ENCODE measurements at places on chromosomes 2 and 18.

DNA sequence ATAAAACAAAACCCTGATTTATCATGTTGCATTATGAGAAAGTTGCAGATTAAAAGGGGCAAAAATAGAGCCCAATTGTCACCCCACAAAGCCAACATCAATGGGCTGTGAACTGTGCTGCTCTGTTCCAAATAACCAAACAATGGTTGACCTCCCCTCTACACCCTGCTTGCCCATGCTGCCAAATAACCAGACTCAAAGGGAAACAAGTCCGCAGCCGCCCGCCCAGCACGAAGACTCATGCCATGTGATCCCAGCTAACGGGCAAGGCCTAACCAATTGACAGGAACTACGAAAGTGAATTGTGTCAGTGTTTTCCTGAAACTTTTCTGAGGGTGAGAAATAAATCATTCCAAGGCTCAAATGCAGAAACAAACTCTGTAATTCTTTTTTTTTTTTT is 97.9 kb upstream of the RIOK3 start:
- peak; percentile 35 for DNase-seq

- DNase-seq, result no peak
Measured at GRCh38 chr2:40184551-40184950, 267.3 kb downstream of the SLC8A1 start.

GRCh38 chr2:237648016-237648381 is 20.6 kb downstream of the LRRFIP1 start:
- no peak for DNase-seq

- no peak for DNase-seq
Measured at GRCh38 chr18:10265560-10266333, 188.7 kb upstream of the APCDD1 start.

DNA sequence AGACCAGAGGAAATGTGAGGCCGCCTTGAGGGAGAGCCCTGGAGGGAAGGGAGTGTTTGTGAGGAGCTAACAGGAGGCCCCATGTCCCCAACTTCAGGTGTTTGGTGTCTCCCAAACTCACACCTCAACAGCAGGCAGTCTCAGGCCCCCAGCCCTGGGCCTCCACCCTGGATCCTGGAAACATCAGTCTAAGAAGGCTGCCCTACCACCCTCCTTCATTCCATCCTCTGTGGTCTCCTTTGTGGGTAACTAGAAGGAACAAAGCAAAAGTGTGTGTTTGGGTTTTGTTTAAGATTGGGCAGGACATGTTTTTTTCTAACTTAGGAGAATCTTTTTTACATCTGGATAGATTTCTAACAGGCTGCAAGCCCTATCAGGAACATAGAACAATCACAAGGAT is 404.3 kb downstream of the BCL11A start:
- DNase-seq, result no peak

DNA sequence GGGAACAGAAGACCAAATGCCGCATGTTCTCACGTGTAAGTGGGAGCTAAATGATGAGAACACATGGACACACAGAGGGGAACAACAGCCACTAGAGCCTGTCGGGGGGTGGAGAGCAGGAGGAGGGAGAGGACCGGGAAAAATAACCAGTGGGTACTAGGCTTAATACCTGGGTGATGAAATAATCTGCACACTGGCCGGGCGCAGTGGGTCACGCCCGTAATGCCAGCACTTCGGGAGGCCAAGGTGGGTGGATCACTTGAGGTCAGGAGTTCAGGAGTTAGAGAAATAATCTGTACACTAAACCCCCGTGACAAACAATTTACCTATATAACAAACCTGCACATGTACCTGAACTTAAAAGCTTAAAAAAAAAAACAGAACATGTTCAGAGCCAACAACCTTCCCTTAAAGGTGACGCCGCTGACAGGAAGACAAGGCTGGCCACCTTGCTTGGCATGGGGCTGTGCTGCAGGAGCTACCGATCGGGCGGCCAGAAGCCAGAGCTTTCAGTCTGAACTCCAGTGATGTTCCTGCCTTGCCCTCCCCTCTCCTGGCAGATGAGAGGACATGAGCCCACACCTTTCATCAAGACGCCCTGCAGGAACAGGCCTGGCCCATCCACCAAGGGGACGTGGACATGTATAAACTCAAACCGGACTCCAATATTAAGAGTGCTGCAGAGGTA is 11.2 kb downstream of the SLC66A2 start:
- no peak for DNase-seq

DNA sequence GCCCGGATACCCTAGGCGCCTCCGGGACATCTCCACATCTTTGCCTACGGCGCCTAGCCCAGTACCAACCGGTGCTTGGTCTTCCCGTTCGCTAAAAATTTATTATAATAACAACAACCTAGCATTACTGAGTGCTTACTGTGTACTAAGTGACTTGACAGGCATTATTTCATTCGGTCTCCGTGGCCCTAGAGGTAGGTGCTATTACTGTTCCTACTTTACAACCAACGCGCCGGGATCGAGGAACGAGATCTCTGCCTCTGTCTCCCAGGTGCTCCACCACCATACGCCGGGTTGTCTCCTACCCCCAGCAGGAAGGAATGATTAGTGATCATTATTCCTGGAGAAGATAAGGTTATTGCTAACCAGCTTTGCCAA is 657 bp upstream of the BIN1 start:
- DNase-seq, result no peak

- peak; percentile 55 for DNase-seq
Measured at GRCh38 chr2:86035883-86036668, 69.6 kb downstream of the POLR1A start.

- no peak for DNase-seq
Measured at GRCh38 chr2:157820193-157820592, 55.9 kb downstream of the ACVR1 start.

DNA sequence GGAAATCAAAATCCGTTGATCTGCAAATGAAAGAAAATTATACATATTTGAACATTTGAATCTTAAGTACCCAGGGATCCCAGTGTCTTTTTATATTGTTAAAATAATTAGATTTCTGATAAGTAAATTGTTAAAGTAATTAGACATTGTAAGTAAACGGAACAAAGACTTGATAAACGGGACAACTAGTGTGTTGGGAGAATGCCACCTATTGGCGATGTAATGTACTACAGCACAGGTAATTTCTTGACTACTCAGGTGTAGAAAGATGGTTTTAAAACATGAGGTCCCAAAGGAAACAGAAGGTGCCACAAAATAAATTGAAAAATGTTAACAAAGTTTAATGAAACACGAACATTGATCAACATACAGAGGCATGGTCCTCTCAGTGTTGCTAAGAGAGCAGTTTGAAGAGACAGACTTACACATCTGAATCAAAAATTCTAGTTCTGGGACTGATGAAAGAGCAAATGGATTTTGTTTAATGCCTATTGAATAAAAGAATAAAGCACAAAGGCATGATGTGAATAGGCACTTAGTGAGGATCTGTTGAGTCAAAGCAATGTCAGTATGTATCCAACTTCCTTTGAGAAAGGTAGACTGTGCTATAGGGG is 103.4 kb upstream of the RASGRP3 start:
- no peak for DNase-seq

- no peak for DNase-seq
Measured at GRCh38 chr2:18430996-18431748, 129.3 kb downstream of the RDH14 start.

DNA sequence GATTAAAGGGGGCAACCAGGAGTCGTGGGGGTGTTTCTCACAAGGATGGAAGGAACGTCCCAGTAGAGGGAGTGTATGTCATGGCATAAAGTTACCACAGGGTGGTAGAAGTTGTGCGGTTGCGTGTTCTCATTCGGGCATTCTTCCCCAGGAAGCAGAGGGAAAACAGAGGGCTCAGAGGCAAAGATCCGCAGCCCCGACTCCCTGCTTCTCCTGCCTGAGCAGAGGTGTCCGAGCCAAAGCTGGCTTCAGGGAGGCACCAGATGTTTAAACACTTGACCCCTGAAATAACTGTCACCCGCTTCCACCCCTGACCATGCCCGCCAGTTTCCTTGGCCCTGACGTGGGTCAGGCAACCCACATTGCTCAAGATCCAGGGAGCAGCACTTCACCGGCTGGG is 83.7 kb downstream of the EN1 start:
- DNase-seq, result no peak

DNA sequence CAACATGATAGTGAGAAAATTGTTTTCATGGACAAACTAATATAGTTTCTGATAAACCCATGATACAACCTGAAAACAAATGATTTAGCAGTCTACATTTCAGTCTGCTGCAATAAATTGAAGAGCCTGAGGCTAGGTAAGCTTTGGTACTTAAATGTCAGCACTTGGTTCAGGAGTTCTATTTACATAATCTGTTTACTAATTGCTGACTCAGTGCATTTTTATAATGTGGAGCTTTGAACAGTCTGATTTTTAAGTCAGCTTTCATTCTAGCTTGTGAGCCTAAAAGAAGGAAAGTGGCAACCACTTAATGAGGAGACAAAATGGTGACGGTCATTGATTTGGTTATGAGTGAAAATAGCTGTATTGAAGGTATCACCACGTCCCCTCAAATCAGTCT is 488.6 kb downstream of the CPS1 start:
- no peak for DNase-seq
